ENCODE measurements at places on chromosomes 12 and 14. TPM values are rescaled to one million over a fixed set of nuclear protein-coding genes. Genes with fewer than 3 reads are reported as not detected.

LGALS3 gene
- total RNA-seq: 528 TPM

GOLT1B gene
- total RNA-seq: 26.5 TPM

GRCh38 chr14:59069163-59069854 lies 119.2 kb upstream of the DAAM1 start:
- H3K27me3 ChIP-seq: no peaks in the 10 kb centered on the region
- no peak overlapping the region for H3K4me3 ChIP-seq
- H3K27ac ChIP-seq: no peak overlapping the region
- DNase-seq: no peak
- no peaks in the 10 kb centered on the region for H3K36me3 ChIP-seq

KRT7 gene
- total RNA-seq: 257 TPM

DNA sequence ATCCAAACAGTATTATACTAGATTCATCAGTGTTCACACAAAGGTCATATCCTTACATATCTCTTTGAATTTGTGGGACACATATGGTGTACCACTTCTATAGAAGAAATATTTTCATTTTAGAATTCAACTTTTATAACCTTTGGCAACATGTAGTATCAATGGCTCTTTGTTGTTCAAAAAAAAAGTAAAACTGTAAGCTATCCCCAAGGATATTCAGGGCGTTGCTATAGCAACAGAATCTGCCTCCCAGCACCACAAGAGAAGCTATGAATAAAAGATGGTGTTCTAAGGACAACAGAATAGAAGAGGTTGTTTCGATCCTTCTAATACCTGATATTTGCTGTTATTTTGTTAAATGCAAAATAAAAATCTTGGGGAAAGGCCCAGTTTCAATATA lies 139.3 kb downstream of the BRMS1L start:
- DNase-seq: no peak
- no peak overlapping the region for H3K4me3 ChIP-seq
- no peak overlapping the region for H3K27ac ChIP-seq

TBX5 gene
- 15.7 TPM for total RNA-seq

DNA sequence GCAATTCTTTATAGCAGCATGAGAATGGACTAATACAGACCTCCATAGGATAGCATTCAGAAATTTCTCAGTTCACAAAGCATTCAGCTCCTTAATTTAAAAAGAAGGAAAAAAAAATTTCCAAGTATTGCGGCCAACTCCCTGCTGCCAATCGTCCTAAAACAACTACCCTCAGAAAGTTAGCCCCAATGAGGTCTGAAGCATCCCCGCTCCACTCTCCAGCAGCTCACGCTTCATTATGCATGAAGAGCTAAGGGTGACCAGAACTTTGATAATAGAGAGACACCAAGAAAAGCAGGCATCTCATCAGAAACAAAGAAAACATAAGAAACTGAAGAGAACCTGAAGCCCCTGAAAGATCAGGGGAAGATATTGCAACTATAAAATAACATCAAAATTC lies 172.8 kb upstream of the NUDT4 start:
- no peak for DNase-seq
- H3K4me3 ChIP-seq: no peak overlapping the region
- no peaks in the 10 kb centered on the region for H3K4me1 ChIP-seq

DNA sequence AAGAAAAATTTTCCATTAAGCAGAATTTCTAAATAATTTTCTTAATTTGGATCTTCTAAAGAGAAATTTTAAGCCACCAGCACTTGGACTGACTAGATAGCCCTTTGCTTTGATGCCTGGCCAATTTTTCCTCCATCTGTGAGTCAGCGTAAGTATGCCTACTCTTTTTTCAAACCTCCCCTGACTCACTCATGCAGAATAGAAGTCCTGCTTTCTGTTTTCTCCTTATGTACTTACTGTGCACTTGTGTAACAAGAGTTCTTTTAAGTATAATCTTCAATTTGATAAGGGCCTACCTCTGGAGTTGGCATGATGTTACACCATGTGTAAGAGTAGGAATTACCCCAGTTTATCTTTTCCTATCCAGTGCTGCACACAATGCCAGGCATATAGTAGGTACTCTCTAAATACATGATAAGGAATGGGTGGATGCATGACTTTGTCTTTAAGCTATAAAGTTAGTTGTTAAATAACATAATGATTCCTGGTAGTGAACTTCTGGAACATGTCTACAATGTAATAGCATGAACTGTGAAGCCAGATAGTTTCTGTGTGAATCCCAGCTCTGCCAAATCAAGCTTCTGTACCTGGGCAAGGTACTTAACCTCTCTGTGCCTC lies 329.6 kb downstream of the TMTC2 start:
- no peaks in the 10 kb centered on the region for H3K36me3 ChIP-seq
- H3K27ac ChIP-seq: peak overlapping the region; percentile 5
- H3K4me3 ChIP-seq: peak overlapping the region; percentile 39
- no peaks in the 10 kb centered on the region for H3K27me3 ChIP-seq
- no peak for DNase-seq

- H3K4me3 ChIP-seq: no peak overlapping the region
- H3K27ac ChIP-seq: no peak overlapping the region
- no peaks in the 10 kb centered on the region for H3K4me1 ChIP-seq
- no peaks in the 10 kb centered on the region for H3K27me3 ChIP-seq
- no peaks in the 10 kb centered on the region for H3K36me3 ChIP-seq
These were observed 31.2 kb upstream of the USP44 start for GRCh38 chr12:95582230-95583058.

DNA sequence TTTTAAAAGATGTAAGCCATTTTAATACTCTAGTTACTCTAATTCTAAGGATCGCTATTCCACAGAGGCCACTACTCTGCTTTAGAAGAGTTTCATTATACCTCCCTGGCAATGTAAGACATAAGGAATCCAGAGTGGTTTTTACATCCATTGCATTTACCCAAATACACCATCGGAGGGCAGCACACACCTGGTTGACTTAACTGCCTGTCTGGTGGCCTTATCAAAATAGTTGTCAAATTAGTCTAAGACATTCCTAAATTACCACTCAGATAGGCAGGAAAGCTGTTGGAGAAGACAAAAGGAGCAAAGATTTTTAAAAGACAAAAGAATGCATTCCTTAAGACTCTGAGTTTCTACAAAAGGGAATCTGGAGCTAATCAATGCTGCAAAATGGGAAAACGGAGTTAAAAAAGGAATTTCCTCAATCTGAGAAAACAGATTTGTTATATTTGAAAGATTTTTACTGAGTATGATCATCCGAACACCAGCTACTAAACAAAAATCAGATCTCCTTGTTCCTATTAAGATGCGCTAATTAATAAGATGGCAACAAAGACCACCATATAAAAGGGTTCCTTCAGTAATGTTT lies 33.8 kb upstream of the FGD4 start:
- no peak overlapping the region for H3K4me3 ChIP-seq
- H3K36me3 ChIP-seq: no peaks in the 10 kb centered on the region
- no peaks in the 10 kb centered on the region for H3K4me1 ChIP-seq
- H3K27me3 ChIP-seq: no peaks in the 10 kb centered on the region
- DNase-seq: no peak

SPTB gene
- total RNA-seq: 2.5 TPM

GRCh38 chr12:48366131-48366530 lies 15.4 kb upstream of the ZNF641 start:
- no peaks in the 10 kb centered on the region for H3K27me3 ChIP-seq
- H3K36me3 ChIP-seq: no peaks in the 10 kb centered on the region
- H3K4me3 ChIP-seq: no peak overlapping the region
